HepG2 (cell line): ENCODE measurements at places on chromosomes 16 and 17. TPM values are rescaled to one million over a fixed set of nuclear protein-coding genes. Genes with fewer than 3 reads are reported as not detected.

GRCh38 chr16:48408688-48409087 is 23.5 kb upstream of the SIAH1 start:
- no peak for DNase-seq

DNA sequence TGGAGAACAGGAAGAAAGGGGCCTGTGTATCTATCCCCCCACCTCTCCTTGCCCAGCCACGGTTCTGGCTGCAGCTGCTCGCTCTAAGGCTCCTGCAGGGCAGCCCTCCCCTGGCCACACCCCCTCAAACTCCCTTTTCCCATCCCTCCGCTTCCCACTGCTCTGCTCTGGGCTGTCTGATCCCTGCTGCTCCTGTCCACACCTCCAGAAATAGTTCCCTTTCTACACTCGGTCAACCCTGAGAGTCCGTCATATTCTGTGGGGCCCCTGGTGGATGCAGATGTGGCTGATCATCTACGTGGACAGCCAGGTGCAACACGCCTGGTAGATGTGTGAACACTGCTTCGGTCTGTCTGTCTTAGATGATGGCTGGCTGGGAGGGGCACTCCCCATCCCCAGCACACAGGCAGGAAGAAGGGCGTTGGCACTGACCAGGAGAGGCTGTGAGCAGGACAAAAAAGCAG is 19.3 kb upstream of the KRT19 start:
- DNase-seq: no peak

DNA sequence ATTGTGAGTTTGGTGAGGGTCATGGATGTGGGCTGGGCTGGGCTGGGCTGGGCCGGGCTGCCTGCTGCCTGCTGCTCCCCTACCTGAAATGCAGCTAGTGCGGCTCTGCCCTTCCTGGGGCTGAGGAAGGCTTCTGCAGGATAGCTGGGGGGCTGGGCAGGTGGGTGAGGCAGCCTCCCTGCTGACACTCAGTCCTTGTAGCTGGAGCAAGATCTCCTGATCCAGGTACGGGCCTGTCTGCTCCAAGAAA is 4.7 kb downstream of the RPL13 start:
- no peak for DNase-seq

The HOXB3 gene
- not detected in 2 replicates for total RNA-seq

The C17orf100 gene
- 3.6 and 4.1 TPM in 2 replicates for total RNA-seq
